Renal cortex interstitium (tissue), 15 donors: ENCODE measurements at places on chromosomes 6 and 20.

DNA sequence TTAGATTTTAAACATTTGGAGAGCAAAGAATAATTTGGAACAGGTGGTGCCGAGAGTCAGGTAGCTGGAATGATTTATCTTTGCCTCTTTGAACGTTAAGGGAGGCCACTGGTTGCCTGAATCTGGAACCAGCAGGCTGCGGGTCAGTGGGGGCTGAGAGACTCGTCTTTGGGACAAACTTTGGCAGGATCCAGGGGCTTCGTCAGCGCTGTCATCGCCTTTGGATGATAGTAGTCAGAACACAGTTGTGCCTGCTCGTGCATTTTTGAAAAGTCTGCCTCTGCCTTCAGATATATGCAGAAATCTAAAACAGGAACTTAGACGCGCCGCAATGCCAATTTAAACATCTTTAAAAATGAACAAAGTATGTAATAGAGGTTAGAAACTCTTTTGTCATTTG is 5.0 kb downstream of the EYA2 start:
- DNase-seq: no peak

DNA sequence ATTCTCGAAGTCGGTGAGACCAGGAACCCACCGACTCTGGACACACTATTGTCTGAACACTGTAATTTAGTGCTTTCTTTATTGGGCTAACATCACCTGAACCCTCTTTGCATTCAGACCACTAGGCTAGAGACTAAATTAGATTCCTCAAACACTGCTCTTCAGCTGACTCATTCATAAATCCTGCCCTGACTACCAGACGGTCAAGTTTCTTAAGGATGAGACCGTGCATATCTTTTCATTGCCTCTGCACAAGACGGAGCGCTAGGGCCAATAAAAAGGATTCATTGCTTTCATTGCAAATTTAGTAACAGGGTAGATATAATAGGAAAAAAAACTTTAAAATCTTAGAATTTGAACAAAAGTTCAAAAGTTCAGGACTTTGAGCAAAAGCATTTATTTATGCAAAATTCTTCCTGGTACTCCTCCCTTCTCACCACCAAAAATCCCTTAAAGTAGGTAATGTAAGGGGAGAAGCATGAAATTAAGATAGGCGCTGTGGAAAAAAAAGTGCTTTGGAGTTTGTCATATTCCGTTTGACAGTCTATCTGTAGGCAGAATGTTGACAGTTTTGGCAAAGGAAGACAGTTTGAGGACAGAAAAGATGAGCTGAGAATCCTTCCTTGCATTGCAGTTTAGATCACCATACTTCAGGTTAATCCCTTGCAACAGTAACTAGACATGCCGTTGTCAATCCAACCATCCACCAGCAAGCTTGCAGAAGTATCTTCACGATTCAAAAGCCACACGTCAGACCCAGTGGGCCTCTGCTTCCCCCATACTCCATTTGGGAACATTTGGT is 328.6 kb upstream of the JARID2 start:
- DNase-seq: no peak

GRCh38 chr6:36150283-36150682 is 20.0 kb downstream of the MAPK13 start:
- DNase-seq: no peak

DNA sequence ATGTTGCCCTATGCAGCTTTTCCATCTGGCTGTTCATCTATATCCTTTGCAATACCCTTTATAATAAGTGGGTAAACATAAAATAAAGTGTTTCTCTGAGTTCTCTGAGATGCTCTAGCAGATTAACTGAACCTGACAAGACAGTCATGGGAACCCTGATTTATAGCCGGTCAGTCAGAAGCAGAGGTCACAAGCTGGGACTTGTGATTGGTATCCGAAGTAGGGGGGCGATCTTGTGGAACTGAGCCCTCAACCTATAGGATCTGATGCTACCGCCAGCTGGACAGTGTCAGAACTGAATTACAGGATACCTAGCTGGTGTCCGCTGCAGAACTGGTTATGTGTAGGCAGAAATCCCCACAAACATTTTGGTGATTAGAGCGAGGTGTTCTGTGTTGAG is 39.0 kb downstream of the SLC17A5 start:
- DNase-seq: no peak

DNA sequence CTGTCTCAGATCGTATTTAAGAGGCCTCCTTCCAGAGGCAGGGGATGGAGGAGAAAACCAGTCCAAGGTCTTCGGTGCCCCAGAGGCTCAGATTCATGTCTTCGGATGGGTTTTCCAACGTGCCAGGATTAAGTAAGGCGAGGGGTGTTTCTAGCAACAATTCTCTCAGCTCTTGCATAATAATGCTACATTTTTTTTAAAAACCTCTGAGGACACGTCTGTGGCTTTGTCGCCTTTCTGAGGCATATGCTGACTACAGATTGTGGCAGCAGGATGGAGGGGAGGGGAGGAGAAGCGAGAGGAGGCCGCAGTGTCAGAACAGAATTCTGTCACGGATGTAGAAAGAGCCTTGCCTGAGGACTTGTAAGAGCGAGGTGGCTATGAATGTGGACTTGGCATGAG is 17.7 kb upstream of the CCDC167 start:
- no peak for DNase-seq

- no peak for DNase-seq
These were observed at the start of gene ZFP57 for GRCh38 chr6:29680904-29681303. Gene ZFP57 (minus strand): TSS chr6:29681152. CDS start chr6:29677003, 4,149 bp downstream.

- DNase-seq: no peak
These were observed 13.1 kb downstream of the ZNF341 start for GRCh38 chr20:33744773-33745385.

DNA sequence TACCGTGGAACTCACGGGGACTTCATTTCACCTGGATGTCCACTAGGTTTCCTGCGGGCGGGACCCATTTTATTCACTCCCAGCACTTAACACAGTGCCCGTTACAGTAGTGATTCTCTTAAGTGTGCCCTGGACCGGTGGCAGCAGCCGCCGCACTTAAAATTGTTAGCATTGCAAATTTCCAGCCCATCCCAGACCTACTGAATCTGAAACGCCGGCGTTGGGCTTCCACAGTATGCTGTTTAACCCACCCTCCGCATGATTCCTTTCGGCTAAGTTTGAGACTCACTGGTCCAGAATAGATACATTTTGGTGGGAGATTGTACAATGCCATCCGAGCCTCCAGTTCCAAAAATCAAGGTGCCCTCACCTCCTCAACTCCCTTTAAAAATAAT is 967 bp downstream of the SMPDL3A start:
- no peak for DNase-seq

DNA sequence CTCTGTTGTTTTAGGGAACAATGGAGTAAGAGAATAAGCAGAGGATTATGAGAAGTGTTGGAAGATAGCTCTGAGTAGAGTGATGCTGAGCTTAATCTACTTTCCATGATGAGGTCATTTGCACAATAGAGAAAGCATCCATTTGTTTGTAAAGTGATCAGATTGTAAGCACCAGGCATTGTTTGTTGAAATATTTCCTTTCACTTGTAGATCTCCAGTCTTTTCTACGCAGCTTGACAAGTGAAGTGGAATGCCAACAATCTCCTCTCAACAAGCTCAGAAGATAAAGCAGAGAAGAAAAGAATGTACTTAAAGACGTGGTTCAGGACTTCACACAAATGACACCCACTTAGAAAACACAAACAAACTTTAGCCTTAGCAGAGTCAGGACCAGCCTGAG is 80.1 kb upstream of the MARCKS start:
- DNase-seq: no peak

DNA sequence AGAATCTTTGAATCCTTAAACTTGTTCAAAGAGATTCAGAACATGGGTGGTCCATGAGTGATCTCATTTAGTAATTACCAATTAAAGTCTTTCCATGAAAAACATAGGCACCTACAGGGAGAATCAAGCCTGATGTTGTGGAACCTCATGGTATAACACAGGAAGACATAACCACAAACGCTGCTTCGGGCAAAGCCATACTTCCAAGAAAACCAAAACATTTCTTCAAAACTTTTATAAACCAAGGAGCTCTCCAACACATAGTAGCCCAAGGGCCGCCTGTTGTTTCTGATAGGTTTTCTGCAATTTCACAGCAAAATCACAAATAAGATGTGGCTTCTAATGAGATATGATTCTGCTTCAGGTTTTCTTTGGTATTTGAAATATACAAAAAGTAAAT is 2.5 kb downstream of the CHD6 start:
- DNase-seq: no peak

GRCh38 chr6:132713352-132714134 is at the start of gene VNN1:
Gene VNN1 (minus strand): TSS chr6:132714055. CDS start chr6:132714035, 20 bp downstream.
- DNase-seq: no peak

GRCh38 chr6:1024587-1024986 is 287.3 kb upstream of the FOXQ1 start:
- DNase-seq: no peak

DNA sequence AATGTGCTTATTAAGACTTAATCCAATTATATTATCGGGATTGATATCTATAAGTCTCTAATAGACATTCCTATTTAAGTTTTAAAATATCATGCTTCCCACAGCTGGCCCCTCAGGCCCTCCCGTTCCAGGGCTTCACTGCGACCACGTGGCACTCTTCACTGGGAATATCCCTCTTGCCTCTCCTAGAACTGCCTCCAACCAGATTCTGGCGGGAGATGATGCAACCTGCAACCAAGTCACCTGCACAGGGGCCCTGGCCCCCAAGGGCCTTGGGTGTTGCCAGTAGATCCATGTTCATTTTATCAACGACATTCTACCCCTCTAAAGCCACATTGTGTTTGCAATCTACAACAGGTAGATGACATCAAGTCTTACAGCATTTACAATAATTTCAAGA is 18.4 kb upstream of the RAMACL start:
- DNase-seq: no peak

- no peak for DNase-seq
These were observed 80.0 kb upstream of the RPS6KA2 start for GRCh38 chr6:166707045-166707444.

- no peak for DNase-seq
These were observed 559.4 kb downstream of the COL12A1 start for GRCh38 chr6:74646461-74646860.

DNA sequence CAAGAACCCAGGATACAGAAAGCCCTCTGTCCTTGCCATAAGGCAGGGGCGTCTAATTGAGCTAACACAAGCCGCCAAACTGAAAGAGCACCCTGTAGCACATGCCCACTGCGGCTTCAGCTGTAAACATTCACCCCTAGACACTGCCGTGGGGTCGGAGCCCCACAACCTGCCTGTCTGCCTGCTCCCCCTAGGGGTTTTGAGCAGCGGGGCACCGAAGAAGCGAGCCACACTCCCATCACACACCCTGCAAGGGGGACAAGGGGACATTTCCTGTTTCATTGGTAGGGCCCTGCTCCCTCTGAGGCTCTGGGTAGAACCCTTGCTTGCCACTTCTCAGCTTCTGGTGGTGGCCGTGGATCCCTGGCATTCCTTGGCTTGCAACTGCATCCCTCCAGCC is 45.2 kb upstream of the BCLAF1 start:
- no peak for DNase-seq

- no peak for DNase-seq
These were observed 3.8 kb upstream of the SIRPB1 start for GRCh38 chr20:1623501-1624205.

DNA sequence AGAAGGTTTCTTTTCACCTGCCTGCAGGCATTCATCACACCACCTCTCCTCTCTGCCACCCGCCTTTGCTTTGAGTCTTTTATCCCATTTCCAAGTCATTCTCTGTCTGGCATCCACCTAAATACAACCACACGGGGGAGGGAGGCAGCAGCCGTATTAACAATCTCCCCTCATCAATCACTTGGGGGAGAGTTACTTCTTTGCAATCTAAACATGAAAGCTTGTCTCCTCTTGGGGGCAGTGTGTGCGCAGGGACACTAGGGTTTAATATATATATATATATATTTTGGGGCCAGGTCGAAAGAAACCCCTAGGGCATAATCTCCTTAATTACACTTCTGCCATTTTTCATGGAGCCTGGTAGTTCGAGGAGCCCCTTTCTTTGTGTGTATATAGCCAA is 214.5 kb downstream of the TSHZ2 start:
- no peak for DNase-seq

DNA sequence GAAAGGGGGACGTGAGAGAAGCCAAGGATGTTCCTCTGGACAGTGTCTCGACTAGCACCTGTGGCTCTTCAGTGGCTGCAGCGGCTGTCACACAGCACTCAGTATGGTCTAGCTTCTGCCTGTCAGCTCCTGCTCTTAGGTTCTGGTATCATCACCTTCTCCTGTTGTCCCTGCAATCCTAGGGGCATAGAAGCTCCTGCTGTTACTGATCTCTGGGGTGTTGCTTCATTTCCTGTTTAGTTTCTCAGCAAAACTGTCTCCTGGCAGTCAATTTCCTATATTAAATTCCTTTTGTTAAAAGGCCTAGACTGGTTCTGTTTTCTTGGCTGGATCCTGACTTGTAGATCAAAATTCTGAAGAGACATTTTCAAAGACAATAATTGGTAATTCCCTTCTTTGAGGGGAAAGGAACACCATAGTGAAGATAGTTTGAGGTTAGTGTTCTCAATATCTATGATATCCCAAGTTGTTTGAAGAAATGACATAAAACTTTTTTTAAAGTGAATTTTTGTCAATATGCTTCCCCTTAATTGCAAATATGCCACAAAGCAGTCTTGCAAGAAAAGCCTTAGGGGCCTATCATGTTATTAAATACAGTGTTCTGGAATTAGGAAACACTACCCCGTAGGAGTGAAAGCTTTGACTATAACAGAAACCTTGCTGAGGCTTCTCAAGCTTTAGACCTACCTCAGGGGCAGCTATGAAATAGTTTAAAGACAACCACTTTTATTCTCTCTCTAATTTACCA is 148.5 kb downstream of the KIF6 start:
- DNase-seq: no peak

DNA sequence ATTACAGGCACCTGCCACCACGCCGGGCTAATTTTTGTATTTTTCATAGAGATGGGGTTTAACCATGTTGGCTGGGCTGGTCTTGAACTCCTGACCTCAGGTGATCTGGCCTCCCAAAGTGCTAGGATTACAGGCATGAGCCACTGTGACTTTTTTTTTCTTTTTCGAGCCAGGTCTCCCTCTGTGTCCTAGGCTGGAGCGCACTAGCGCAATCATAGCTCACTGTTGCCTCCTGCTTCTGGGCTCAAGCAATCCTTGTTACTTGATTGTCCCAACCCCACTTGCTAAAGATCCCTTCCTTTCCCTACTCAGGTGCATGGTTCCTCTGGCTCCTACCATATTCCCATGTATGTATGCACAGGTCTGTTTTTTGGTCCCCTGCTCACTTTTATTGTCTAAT is 27.4 kb upstream of the SMIM29 start:
- no peak for DNase-seq

DNA sequence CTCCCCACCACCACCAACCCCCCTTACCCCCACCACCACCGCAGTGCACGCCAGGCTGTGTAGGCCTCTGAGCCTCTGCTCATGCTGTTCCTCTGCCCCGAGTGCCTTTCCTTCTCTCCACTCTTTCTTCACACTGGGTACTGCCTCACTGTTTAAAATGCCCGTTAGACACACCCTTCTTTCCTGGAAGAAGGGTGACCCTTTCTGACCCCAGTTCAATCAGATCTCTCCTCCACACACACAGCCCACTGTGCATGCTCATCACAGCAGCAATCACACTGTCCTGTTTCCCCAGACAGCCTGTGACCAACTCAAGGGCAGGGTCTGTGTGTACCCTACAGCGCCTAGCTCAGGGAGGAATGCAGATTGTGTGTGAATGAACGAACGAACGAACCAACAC is 10.0 kb downstream of the TMEM74B start:
- no peak for DNase-seq

- no peak for DNase-seq
These were observed 8.5 kb downstream of the QRSL1 start for GRCh38 chr6:106637717-106638341.

GRCh38 chr20:34862724-34863123 is 9.9 kb downstream of the GGT7 start:
- no peak for DNase-seq
